ENCODE measurements at places on chromosomes 16 and 17.

DNA sequence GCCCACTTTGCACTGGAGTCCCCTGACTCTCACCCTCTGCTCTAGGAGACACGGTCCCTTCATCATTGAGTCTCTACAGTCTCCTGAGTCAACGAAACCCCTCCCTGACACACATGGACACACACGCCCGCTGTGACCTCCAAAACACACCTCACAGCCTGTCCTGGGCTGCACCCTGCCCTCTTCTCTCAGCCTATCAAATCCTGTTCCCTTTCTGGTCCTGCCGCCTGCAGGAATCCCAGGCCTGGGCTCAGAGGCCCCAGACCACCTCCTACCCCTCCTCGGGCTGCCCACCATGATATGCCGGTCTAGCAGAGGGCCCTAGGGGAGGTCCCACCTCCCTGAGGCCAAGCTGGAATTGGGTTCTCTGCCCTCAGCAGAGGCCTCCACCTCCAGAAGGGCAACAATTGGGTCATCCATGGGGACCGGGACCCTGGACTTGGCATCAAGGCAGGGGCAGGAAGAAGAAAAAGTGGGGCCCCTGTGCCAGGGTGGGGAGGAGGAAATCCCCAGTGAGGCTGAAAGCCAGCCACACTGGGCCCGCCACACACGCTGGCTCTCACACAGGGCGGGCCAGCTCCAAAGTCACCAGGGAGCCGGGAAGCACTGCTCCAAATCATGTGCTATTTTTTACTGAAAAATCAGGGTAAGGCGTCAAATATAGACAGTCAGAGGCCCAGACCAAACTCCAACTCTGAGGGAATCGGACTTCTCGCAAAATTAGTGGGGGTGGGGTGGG is 3.4 kb downstream of the PPP1R9B start:
- DNase-seq: no peak

GRCh38 chr17:55521186-55521585 is 9.9 kb upstream of the SMIM36 start:
- DNase-seq: no peak

GRCh38 chr16:66295761-66296546 is 70.5 kb upstream of the CDH5 start:
- DNase-seq: no peak

DNA sequence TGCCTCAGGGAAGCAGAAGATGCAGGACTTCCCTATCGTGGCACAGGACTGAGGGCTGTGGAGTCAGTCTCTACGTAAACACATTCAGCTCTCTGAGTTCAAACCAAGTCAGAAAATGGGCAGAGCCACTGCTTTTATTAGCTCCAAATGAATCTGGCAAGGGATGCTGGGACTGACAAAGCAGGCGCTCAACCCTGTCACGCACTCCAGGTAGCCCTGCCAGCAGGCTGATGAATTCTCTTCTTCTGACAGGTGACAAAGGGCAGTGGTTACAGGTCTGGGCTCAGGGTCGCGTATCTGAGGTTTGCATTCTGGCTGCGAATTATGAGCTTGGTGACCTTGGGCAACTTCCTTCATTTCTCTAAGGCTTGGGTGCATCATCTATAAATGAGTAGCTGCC is 9.4 kb downstream of the RPH3AL start:
- no peak for DNase-seq

DNA sequence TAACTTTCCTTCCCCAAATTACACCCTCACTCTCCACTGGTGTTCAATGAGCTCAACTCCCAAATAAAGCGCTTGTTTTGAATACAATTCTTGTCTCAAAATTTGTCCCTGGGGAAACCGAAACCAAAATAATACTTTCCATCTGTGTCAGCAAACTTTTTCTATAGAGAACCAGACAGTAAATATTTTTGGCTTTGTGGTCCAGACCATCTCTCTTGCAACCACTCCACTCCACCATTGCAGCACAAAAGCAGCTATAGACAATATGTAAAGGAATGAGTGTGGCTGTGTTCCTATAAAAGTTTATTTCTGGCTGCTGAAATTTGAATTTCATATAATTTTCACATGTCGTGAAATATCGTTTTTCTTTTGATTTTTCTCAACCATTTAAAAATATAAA is 84.6 kb upstream of the ERCC4 start:
- no peak for DNase-seq

DNA sequence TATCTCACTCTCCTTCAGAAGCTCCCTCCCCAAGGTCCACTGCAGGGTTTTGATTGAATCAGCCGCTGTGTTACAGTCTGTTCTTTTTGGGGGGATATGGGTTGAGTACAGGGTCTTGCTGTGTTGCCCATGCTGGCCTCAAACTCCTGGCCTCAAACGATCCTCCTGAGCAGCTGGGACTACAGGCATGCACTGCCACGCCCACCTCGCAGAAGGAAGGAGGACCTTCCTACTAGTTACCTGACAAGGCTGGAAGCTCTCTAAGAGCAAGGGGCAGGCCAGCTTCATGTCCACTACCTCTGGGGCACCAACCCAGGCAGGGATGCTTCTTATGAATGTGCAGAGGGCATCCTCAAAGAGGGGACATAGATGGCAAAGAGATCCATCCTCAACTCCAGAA is 1.9 kb upstream of the MMP28 start:
- DNase-seq: no peak

DNA sequence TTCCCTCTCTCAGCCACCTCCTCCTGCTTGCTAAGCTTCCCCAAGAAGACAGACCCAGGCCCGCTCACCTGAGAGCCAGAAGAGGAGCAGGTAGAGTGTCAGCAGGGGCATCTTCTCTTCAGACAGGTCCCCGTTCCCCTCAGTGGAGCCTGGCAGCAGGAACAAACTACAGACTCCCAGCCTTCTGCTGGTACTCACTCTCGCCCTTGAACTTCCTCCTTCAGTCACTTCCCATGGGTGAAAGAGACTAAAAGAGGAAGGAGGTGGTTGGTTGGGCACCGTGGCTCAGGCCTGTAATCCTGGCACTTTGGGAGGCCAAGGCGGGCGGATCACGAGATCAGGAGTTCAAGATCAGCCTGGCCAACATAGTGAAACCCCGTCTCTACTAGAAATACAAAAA is at the start of gene CD300LF:
Gene CD300LF (minus strand): TSS at position 168 of the 400 bp plus-strand sequence. CDS start 57 bp downstream, at position 111.
- DNase-seq: no peak

- DNase-seq: no peak
These were observed 16.6 kb upstream of the SLC5A11 start for GRCh38 chr16:24829153-24829552.

DNA sequence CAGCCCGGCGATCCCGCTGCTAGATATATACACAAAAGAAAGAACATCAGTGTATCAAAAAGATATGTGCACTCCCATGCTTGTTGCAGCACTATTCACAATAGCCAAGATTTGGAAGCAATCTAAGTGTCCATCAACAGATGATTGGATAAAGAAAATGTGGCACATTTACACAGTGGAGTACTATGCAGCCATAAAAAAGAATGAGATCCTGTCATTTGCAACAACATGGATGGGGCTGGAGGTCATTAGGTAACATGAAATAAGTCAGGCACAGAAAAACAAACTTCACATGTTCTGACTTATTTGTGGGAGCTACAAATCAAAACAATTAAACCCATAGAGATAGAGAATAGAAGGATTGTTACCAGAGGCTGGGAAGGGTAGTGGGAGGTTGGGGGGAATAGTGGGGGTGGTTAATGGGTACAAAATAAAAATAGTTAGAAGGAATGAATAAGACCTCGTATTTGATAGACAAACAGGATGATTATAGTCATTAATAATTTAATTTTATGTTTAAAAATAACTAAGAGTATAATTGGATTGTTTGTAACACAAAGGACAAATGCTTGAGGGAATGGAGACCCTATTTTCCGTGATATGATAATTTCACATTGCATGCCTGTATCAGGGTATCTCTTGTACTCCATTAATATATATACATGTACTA is 176.7 kb upstream of the NOG start:
- DNase-seq: no peak
